ENCODE measurements at places on chromosomes 3 and 15.

DNA sequence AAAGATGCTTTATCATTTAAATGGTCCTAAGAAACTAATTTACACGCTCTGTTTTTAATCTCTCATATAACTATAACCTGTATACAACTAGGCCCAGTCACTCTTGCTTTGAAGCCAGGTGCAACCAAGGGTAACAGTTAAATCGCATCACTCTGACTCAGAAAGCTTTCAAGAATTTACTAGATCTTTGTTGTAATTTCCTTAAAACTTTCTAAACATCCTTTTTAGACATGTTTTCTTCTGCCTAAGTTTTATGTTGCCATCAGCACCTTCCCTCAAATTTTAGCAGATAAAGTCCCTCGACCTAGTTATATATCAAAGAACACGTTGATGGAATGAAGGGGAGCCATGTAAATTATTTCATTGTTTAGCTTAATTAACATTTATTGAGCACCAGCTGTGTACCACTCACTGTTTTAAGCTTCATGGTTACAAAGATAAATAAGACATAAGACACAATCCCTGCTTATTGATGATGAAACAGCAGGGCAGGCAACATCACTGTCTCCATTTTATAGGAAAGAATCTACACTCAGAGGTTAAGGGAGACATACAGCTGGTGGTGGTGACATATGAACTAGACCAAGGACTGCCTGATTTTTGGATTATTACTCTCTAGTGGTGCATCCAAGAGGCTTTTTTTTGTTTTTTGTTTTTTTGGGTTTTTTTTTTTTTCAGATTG, 101.0 kb downstream of the CD200R1L start:
- no peak for DNase-seq

DNA sequence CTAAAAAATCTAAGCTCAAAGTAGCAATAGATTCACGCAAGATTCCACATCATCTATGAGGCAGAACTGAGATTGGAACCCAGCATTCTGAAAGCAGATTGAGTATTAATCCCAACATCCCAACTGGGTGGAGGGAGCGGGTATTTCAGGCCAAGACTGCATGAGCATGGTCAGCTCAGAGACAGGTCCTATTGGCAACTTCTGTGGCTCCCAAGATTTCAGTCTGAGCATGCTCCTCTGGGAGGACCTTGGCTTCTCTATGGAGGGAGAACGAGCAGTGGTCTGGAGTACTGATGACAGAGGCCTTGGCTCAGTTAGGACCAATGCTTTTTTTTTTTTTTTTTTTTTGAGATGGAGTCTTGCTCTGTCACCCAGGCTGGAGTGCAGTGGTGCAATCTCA, 4.0 kb upstream of the ITGA11 start:
- DNase-seq = no peak

DNA sequence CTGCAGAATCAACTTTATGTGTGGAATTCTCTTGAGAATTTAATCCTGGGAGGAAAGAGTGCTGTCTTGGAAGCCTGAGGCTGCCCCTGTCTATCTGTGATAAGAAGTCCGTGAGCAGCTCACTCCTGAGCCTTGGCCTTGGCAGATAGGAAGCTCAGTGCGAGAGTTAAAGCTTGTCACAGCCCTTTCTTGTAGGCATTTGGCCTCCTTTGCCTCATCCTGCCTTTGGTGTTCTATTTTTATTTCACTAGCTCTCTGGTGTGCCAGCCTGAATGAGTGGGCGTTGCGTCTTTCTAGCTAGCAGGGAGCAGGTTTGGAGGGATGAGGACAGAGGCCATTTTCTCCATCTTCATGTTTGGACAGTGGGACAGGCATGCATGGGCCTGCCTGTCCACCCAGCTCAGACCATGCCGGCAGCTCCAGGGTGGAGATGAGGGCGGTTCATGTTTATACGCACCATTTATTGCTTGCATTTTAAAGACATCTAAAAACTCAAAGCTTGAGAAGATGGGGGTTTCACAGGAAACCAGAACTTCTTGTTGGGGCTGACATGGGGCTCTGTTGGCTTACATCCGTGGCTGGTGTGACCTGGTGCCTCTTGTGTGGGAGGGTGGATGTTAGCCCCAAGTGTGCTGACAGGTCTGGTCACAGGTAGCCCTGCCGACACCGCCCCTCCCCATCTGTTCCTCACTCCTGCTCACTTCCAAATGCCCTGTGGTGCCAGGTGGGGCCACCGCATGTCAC, 29.8 kb downstream of the IRAK2 start:
- DNase-seq = no peak

DNA sequence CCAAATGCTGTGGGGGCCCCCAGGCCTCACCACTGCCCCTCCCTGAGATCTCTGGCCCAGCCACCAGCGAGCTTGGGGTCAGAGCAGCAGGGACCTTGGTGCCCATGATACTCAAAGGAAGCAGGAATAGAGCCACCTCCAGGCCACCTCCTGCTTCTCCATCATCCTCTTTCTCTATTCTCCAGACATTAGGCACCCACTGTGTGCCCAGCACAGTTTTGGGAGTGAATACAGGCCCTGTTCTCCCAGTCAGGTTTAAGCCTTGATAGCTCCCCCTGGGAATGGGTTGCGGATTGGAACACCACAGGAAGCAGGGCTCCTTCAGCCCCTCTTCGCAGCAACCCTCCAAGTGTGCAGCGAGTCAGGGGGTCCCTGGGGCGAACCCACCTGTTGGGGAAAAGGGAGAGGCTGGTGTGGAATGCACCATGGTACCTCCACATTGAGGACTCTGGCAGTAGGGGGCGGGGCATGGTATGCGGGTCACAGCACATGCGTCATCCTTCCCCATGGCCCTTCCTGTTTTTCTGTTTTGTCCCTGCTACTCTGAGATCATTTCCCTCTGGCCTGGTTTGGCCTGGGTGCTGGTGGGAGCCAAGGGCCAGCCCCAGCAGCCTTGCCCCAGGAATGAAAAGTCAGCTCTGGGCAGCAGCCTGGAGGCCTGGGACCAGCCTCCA, 14.2 kb upstream of the SEMA3B start:
- no peak for DNase-seq

- no peak for DNase-seq
These were observed 238.1 kb downstream of the LPP start for GRCh38 chr3:188392076-188392475.

DNA sequence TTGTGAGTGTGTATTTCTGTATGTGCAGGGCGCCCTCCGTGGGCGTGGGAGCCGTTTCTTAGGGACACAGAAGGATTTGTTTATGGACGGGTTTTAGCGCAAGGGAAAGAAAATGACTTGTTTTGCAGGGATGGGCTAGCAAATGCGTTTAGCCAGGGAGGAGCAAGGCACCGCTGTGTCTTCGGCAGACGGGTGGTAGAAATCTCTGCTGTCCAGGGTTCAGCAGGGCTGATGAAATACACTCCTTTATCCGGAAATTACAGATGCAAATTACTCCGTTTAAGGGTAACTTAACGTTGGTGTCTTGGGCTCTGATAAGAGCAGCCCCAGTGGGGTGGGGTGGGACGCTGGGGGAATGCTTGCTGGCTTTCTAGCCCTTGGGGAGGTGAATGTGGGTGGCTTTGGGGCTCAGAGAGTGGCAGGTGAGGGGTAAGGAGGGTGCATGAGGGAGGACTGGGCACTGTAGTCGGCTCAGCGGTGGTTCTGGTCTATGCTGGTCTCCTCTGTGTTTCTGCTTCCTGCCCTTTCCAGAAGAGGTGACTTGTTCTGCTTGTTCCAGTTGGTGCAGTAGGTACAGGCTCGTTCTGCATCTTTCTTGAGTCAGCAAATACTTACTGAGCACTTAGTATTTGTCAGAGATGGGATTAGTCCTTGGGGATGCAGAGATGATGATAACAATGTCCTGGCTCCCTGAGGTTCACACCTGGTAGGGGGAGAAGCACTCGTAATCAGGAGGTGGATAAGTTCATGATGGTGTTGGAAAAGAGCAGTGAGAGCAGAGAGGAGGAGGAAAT, 954 bp downstream of the SV2B start:
- DNase-seq = no peak

DNA sequence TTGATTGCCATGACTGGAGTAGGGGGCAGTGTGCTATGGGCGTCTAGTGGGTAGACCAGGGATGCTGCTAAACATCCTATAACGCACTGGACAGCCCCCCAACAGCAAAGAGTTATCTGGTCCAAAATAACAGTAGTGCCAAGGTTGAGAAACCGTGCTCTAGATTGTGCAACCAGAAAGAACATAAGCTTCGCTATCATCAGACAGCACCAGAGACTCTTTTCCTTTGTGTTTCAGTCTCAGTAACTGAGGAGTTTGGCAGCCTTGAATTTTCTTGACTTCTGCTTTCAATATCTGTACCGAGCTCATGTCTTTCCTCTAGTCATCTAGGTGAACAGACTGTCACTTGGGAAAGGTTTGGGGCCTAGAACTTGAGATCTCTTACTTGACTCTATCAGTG, 8.8 kb downstream of the ARID3B start:
- DNase-seq = no peak
